ENCODE measurements at places on chromosomes 3 and 15.

DNA sequence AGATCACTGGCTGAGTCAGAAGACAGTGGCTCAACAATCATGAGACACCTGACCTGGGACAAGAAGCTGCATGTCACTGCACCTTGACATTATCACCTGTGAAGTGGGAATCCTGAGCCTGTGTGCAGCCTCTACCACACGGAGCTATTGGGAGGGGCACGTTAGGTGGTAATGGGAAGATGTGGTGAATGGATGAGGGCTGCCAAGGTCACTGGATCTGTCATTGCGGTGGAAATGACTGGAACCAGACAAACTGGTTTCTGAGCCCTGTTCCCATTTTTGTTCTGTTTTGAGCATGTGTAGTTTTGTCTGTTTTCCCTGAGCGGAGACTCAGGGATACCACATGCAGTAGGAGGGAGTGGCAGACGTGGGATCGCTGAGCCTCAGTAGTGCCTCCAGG is 235.5 kb downstream of the OPA1 start:
- no peak for DNase-seq

DNA sequence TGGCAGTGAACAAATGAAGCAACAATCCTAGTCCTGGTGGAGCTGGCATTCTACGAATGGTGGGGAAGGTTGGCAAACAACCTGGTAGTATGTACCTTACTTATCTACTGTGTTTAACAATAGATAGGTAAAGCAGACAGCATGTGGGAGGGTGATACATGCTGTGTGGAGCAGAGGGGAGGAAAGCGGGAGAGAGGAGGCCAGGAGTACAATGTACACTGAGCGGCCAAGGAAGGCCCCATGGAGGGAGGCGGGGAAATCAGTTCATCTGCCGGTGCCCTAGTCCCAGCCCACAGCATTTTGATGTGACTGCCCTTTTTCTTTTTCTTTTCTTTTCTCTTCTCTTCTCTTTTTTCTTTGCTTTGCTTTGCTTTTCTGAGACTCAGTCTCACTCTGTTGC is 5.3 kb upstream of the RHCG start:
- DNase-seq = no peak

- no peak for DNase-seq
These were observed 837.2 kb downstream of the FHIT start for GRCh38 chr3:60414011-60414410.

GRCh38 chr3:64110071-64110470 is 86.8 kb upstream of the PSMD6 start:
- no peak for DNase-seq

- no peak for DNase-seq
These were observed 53.5 kb upstream of the SPATA12 start for GRCh38 chr3:57006949-57007419.

GRCh38 chr15:64883997-64884511 is 27.6 kb upstream of the ANKDD1A start:
- DNase-seq = peak; percentile 35

DNA sequence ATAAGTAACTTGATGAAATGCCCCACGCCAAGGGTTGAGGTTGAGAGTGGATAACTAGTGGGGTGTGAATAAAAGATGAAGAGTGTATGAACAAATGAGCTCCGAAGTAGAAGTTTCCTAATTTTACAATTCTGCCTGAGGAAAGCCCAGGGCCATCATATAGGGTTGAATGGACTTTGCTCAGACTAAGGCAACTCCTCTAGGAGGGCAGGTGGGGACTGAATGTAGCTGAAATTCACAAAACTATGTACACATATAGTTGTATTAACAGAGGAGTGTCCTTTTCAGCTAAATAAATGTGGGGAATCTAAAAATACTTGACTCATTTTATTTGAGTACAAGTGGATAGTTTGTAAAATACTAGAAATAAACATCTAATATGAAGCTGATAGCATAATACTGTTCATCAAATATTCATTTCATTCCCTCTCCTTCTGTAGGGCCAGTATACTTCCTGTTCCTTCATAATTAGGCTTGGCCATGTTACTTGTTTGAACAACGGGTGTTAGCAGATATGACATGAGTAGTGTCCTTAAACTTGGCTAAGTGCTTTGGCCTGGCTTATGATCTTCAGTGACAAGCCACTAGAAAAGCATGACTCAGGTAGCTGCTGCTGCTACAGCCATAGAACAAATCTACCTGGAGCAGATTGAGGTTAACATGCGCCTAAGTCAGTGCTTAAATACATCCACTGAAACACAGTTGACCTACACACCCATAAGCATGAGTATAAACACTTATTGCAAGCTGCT is 26.5 kb downstream of the PLSCR1 start:
- DNase-seq = no peak

GRCh38 chr3:112958811-112959560 is 15.9 kb downstream of the CD200R1 start:
- DNase-seq = no peak

DNA sequence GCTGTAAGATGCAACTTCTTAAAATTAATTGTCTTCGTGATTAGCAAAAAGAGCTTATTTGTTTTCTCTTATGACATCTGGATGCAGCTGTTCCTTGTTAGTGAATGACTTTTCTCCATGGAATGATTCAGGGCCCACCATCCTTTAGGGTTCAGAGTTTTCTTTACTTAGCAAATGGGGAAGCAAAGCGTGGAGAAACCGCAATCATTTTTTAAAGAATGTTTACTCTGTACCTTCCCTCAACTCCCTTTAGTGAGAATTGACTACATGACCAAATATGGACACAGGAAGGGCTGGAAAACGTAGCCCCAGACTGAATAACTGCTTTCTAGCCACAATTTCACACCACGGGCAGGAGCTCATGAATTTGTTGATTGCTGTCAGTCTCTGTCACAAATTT is 130.1 kb downstream of the EDEM1 start:
- DNase-seq = no peak

- DNase-seq = no peak
These were observed 1041.3 kb downstream of the ROBO1 start for GRCh38 chr3:78726545-78726944.

DNA sequence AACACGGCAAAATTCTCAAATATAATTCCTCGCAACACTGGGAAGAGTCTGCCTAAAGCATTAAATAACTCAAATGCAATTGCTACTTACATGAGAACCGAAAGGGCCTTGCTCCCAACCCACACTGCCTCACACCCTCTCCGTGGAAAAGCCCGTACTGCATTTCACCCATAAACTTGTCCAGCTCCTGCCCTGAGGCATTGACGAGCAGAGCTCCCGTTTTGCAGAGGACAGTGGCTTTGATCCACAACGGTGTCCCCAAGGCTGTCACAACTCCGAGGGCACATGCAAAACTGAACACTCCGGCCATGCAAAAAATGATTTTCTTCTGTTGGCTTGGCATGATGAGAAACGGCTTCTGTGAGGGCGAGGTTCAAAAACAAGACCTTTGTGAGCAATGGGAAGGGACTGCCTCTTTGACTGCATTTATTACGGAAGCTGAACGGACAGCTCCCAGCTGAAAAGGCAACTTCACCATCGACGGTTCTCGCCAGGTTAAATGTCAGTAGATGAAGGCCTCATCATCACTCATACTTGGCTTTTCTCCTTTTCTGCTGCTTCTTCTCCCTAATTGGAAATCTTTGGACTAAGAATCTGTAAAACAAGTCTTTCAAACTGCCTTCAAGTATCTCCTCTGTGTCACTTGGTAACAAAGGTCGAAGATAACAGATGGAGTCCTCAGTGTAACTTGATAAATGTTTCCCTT is at the start of gene CLRN1:
TSS of gene CLRN1 (minus strand) at position 362 of the 706 bp plus-strand sequence. CDS start at position 343, 19 bp downstream.
- DNase-seq = no peak

DNA sequence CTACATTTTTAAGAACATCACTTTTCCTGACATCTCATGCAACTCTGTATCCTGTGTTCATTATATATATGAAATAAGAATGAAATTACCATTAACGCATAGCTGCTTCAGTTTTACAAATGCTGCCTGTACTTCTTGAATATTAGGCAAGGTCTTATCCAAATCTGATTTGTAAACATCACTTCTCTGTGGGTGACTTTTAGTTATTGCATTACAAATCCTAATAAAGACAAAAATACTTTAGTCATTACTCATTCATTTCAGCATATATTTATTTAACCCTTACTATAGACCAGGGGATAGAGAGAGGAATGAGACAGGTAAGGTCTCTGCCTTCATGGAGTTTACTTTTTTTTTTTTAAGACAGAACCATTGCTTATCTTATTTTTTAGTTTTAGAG is 36.8 kb downstream of the MTMR10 start:
- no peak for DNase-seq

DNA sequence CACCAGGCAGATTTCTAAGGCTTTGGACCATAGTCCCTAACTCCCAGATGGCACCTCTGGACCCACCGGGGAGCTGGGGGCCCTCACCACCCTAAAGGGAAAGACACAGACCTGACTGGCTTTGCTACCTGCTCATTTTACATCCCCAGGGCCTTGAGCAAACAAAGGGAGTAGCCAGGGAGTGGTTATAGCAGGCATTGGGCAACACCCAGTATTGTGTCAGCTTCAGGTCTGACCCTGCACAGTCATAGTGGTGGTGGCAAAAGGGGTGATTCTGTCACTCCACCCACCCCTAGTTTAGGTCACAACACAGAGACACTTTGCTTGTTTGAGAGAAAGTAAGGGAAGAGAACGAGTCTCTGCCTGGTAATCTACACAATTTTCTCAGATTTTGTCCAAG is 352.5 kb downstream of the DIPK2A start:
- DNase-seq = no peak

DNA sequence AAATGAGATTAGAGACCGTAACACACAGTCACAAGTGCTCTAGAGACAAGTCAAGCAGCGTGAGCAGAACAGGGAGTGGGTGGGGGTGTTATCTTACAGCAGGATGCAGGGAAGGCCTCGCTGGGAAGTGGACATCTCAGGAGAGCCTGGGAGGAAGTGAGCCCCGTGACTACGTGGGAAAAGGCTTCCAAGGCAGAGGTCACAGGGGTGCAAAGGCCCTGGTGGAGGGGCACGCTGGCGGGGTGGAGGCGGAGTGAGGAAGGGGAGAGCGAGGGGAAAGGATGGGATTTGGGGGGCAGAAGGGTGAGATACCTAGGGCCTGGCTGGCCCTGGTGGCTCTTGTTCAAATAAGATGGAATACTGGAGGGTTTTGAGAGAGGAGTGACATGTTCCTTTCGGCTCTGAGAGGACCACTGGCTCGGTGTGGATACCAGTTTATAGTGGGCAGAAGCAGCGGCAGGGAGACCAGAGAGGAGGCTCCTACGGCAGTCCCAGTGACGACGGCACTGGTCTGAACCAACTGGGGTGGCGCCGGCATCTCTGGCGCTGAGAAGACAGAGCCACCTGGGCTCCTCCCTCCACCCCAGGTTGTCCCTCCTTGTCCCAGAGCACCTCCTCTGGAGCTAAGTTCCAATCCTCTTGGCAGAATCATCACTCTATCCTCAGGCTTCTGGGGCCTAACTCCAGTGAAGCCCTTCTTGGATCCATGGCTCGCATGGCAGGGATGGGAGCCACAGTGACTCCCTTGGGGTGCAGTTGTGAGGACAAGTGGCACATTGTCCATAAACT is 266.2 kb upstream of the LYSMD4 start:
- DNase-seq = no peak

GRCh38 chr15:76168237-76168984 is 108.6 kb downstream of the TMEM266 start:
- DNase-seq = no peak

GRCh38 chr15:68552773-68553172 is 26.0 kb upstream of the CORO2B start:
- DNase-seq = no peak

DNA sequence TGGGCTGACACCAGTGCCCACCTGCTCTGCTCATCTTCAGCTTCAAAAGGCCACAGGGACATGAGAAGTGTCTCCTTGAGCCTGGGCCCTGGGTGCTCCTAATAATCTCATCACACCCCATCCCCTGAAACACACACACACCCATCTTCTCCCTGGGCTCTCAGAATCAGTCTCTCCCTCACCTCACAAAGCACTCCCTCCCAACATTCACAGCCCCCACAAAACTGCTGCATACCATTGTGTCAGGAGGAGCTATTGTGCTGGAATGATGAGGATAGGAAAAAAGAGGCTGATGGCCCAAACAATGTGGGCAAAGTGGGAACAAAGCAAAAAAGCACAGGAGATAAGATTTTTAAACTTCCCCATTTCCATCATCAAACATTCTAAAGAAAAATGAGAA is 16.8 kb downstream of the FOXP1 start:
- no peak for DNase-seq

DNA sequence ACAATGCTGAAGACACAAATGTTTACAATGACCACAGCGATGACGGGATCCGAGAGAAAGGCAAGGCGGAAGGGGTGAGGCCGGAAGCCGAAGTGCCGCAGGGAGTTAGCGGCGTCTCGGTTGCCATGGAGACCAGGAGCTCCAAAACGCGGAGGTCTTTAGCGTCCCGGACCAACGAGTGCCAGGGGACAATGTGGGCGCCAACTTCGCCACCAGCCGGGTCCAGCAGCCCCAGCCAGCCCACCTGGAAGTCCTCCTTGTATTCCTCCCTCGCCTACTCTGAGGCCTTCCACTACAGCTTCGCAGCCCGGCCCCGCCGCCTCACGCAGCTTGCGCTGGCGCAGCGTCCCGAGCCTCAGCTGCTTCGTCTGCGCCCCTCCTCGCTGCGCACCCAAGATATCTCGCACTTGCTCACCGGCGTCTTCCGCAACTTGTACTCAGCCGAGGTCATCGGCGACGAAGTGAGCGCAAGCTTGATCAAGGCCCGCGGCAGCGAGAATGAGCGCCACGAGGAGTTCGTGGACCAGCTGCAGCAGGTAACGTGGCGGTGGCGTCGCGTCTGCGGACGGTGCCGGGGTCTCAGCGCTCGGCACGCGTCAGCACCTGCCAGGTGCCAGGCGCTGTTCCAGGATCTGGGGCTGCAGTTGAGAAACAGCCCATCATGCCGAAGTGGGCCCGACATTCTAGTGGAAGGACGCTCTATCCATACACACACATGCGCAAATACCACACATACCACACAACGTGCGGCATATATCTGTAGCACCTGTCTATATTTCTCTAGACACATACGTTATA is at the start of gene DLEC1:
TSS of gene DLEC1 (plus strand) at position 108 of the 798 bp plus-strand sequence. CDS start at position 126, 18 bp downstream.
- peak; percentile 9 for DNase-seq

GRCh38 chr3:107085261-107085660 is 292.0 kb upstream of the CCDC54 start:
- no peak for DNase-seq

- no peak for DNase-seq
These were observed 16.3 kb downstream of the SNX33 start for GRCh38 chr15:75663931-75664421.

DNA sequence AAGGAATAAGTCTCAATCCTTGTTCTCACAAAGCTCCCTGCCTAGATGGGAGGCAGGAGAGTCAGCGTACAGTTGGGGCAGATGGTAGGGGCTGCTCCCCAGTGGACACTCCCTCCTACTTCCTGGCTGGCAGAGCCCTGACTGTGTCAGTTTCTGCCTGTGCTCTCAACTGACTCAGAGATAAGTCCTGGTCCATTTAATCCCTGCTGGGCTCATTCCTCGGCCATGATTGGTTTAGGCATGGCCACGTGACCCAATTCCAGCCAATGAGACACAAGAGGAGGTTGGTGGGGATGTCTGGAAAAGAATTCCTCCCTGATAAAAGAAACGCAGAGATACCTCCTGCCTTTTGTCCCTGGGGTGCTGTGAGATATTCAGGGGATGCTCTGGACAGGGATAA is 118.1 kb upstream of the SLC6A11 start:
- DNase-seq = no peak
